IPS DF 6.9 (cell line): ENCODE measurements at places on chromosomes 2 and 18.

- no peak for DNase-seq
These were observed 369.1 kb downstream of the SETBP1 start for GRCh38 chr18:45049578-45050319.

DNA sequence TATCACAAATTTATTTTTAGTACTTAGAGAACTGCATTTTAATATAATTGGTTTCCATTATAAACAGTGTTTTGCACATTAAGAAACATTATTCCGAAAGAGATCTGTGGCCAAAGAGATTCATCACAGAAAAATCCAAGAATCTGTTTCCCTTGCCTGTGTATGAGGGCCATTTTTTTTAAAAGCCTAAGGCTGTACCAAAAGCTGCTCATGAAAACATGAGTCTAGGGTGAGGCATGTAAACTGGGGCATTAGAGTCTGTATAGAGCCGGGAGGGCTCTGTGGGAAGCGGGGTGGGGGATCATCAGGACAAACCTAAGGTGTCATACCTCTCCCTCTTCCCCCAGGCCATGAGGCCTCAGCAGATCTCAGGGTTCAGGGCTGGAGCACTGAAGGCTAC, 223.8 kb downstream of the FBXO15 start:
- no peak for DNase-seq

- DNase-seq: no peak
These were observed 125.5 kb downstream of the KLHL29 start for GRCh38 chr2:23510471-23510870.

- DNase-seq: no peak
These were observed 163.8 kb upstream of the STK17B start for GRCh38 chr2:196335221-196335634.

GRCh38 chr2:168519534-168520308, 63.6 kb downstream of the CERS6 start:
- no peak for DNase-seq

GRCh38 chr18:12924616-12925015, 23.2 kb upstream of the SEH1L start:
- DNase-seq: no peak

DNA sequence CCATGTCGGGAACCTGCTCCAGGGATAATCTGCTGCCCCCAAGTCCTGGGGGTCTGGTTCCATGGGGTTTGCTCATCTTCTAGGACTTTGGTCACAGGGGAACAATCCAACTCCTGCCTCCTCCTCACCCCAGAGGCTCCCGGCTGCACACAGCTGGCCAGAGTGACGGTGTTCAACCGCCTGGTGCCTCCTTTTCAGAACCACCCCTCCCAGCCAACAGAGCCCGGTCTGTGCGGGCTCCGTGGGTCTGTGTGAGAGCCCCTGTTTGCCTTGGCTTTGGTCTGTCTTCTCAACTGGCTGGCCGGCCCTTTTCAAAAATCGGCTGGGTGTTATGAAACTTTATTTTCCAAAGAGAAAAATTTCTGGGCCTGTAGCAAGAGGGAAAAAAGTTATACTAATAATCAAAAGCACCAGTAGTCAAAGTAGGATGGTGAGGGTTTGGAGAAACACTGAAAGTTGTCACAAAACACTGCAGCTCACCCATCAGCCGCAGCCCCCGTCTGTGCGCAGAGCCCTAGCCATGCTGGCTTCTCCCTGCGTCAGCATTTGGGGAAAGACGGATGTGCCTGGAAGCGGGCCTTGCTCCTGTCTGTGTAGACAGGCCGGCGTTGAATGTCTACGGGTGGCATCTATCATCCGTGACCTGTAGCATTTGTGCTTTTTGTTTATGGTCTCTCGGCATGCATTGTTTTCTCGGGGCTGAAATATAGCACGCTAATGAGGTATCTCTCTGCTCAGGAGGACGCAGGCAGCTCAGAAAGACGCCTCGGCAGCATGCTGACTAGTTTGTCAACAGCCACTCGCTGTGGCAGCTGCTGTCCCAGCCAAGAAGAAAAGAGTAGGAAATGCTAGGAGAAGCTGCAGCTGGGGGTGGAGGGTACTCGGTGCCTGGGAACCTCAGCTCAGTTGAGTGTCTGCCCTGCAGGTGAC, 138.6 kb downstream of the GLI2 start:
- no peak for DNase-seq

DNA sequence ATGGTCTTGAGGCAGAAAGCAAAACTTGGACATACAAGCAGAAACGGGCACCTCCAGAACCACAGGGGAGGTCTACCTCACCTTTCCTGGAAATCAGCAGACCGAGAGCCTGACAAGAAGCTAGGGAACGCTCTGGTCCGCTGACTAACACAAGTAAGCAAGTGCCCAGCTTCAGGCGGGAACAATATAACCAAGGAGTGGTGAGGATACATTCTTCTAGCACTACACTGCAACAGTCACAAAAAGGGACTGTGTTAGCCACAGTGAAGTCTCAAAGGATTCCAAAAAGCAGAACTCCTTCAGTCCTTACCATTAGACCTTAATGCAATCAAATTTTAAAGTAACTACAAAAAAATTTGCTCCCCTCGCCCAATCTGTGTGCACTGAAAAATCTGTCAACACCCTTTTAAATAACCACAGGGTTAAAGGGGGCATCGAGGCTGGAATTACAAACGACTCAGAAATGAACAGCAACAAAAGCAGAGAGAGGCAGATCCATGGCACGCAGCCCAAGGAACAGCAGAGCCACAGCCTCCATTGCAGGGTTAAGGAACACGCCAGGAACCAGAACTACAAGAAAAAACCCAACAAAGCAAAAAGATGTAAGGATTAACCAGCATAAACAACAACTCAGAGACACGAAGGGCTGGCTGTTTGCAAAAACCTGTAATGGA, 7.1 kb downstream of the THAP4 start:
- DNase-seq: no peak

DNA sequence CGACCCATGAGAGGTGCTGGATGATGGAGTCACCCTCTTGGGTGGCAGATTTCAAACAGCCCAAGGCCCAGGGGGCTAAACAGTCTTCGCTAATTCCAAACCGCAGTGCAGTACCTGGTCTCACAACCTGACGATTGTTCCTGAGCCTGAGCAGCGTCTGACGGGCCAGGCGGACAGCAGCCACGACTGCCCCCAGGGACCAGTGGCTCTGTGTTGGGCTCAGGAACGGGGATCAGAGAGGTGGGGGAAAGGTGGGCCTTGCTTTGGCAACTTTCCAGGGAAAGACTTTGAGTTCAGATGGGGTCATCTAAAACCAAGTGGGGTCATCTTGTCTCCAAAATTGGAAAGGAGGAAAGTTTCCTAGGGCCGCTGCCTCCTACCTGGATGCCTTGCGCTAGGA, 492 bp downstream of the COLEC11 start:
- DNase-seq: no peak
